ENCODE measurements at places on chromosomes 5 and 9.

DNA sequence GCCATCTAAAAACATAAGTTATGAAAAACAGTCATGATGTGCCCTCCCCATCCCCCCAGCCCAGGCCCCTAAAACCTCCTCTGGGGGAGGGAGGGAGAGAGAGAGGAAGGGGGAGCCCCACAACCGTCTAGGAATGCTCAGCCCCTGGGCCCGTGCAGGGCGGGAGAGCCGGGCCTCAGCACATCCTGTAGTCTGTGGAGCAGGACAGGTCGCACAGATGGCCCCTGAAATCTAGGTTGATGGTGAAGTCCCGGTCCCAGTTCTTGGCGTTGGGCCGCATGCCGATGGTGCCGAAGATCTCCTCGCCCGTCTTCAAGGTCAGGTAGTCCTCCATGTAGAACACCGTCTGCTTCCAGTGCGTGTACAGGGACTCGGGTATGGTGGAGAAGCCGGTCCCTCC lies 38.1 kb downstream of the RAB24 start:
- DNase-seq: no peak

DNA sequence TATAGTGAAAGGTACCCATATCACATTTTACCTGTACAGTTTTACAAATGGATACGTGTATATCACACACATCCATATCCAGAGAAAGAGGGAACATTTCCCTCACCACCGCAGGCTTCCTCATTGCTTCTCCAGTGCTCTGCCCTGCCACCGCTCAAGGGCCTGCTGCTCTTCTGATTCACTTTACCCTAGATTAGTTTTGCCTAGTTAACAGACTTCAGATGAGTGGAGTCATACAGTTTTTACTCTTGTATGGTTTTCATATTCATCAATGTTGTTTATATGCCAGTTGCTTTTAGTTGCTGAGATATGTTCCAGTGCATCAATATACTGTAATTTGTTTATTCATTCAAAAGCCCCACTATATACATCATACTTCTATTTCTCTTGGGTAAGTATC lies 53.9 kb upstream of the POMT1 start:
- DNase-seq: no peak

DNA sequence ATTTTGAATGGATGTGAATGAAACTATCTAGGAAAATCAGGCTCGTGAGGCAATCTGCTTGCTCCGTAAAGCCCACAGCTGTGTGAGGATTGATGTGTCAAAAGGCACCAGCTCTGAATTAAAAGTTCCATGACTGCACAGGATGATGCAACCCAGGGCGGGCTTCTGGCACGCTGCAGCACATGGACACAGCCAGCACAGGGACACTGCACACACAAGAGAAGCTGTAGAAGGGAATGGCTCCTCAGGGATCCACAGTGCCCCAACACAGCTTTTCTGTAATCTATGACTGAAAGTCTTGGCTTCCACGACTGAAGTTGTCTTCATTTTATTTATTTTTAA lies 151.0 kb downstream of the GCNT1 start:
- DNase-seq: no peak

DNA sequence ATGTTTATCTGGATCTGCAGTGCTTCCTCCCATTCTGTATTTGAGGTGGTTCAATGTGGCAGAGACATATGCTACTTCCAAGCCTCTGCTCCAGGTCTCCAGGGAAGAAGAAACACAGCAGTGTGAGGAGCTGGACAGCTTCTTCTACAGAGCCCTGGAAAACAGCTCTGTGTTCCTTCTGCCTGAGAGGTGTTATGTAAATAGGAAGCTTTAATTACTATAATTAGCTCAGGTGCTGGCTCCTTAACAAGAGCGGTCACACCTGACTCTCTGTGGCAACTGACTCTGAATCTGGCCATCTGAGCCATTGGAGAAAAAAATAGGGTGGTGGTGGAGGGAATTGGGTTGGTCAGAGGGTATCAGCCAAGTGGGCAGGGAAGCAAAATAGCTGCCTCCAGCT lies 332.4 kb upstream of the BRINP1 start:
- no peak for DNase-seq

DNA sequence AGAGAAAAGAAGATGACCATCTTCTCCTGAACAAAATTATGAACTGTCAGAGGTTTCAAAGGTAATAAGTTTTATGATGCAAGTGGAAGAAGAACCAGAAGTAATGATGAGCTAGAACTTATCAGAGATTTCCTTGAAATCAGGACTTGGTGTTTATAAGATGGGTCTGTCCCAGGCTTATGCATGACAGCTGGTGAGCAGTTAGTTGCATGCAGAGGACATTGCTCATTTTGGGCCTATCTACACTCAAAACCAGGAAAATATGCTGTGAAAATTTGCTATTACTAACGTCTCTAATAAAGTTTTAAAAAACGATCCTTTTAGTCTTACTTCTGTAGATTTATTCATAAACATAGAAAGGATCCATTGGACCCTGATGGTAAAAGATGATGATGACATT lies 6.6 kb upstream of the STC2 start:
- DNase-seq: no peak

GRCh38 chr9:106697390-106697749 lies 165.6 kb upstream of the ZNF462 start:
- no peak for DNase-seq

GRCh38 chr5:81756016-81756415 lies 5.1 kb upstream of the SSBP2 start:
- DNase-seq: no peak
